NCI-H1694 treated with DMSO at 0.1 percent for 48 hours (cell line): ENCODE measurements at places on chromosomes 5 and 9.

- DNase-seq, result no peak
Measured at GRCh38 chr5:6236858-6237481, 141.4 kb downstream of the MED10 start.

DNA sequence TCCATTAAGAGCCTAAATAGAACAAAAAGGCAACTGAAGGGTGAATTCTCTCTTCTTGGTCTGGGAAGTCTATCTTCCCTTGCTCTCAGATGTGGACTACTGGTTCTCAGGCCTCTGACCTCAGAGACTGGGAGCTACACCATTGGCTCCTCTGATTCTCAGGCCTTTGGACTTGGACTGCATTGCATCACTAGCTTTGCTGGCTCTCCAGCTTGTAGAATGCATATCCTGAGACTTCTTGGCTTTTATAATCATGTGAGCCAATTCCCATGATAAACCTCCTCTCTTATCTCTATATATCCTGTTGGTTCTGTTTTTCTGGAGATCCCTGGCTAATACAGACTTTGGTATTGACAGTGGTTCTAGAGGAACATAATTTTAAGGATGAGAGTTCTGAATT is 89.8 kb downstream of the PSAT1 start:
- DNase-seq, result no peak

- no peak for DNase-seq
Measured at GRCh38 chr5:58450811-58451629, 8.9 kb downstream of the PLK2 start.

DNA sequence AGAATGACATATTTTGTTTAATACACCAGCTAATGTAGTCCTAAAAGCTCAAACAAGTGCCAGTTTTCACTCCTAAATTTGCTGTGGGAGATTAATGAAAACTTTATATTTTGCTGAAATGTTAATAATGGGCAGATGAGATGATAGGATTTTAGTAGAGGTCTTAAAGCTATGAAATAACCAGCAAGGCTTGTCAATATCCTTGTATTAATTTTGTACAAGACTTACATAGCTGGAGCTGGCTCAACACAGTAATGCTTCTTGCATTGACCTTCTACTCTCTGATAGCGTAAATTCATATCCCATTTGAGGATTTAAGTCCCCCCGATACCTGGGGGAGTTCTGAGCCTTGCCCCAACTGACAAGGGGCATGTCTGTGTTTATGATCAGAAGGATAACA is 219.2 kb downstream of the MAPKAP1 start:
- DNase-seq, result no peak

DNA sequence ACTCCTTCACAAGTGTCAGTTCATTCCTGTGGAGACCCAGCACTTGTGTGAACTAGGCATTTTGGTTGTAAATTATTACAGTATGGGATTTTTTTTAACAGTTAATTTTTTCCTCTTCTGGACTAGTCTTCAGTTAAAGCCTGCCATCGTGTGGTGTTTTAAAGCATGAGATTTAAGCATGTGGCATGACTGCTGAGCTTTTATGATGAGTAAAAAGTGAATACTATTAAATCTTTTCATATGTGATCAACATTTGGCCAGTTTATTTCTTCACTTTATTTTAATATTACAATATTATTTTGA is 25.0 kb downstream of the LMNB1 start:
- DNase-seq, result peak; percentile 24

DNA sequence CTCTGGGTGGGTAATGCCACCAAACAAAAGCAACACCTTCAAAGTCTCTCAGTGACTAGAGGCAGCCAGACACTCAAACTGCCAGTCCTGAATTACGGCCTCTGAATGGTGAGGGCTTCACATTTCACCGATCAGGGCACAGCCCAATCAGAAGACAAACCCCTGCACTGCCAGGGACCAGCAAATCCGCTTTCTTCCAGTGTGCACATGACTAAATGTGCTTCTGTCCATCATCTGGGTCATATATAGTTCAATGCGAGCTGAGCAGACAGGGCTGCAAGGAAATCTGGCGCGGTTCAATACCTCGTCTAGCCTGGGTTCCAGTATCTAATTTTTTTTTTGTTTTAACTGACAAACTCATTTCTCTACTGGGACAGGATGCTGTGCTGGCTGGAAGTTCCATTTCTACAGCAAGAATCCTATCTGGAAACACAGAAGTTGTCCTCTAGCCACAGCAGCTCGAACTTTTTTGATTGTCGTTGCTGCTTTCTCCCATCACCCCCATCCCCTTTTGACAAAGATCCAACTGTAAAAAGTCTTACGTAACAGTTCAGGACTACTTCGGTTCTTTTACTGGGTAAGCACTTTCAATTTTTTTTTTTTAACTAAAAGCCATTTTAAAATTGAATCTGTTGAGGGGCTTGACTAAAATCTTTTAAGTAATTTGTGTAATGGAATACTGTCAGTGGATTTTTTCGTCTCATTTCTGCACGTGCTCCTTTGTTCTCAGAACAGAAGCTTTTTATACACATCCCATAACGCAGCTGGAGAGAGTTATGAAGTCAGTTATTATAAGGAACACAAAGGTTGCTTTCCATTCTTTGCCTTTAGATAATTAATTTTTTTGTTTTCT is 112.7 kb downstream of the NR6A1 start:
- DNase-seq, result peak; percentile 94
